ENCODE measurements at places on chromosomes 6 and 20.

DNA sequence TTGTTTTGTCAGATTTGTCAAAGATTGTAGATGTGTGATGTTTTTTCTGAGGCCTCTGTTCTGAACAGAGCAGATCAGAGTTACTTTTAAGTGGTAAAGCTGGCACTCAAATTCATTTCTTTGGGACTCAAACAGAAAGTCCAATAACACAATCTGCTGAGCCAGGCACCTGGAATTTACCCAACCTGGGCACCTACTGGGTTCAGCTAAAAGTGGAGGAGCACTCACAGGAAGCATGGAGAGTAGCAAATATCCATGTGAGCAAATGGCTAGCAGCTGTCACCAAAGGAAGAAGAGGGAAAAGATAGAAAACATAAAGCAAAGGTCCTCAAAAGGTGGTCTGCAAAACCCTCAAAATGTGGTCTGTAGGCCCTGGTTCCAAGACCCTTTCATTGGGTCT lies 116.8 kb downstream of the FIG4 start:
- DNase-seq: no peak

GRCh38 chr20:60206259-60206658 lies 248.0 kb downstream of the CDH26 start:
- no peak for DNase-seq

DNA sequence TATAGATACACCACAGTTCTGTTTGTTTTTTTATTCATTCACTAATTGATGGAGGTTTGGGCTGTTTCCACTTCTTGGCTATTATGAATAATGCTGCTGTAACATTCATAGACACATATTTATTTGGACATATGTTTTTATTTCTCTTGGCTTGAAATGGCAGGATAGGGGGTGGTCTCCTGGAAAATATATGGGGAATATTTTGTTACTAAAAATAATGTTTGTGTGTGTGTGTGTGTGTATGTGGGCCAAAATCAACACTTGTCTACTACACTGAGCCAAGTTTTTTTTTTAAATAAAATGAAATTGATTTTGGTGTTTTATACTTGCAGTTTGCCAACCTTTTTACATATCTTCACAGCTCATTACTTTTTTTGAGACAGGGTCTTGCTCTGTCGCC lies 264.4 kb upstream of the SULF2 start:
- no peak for DNase-seq

- no peak for DNase-seq
Observed at GRCh38 chr20:32975698-32976674, 28.2 kb downstream of the SUN5 start.

GRCh38 chr6:18509871-18510643 lies 122.9 kb downstream of the RNF144B start:
- peak; percentile 51 for DNase-seq

GRCh38 chr6:157755746-157756411 lies 67.2 kb upstream of the SNX9 start:
- no peak for DNase-seq

- DNase-seq: no peak
Observed at GRCh38 chr6:128071212-128071611, 170.4 kb upstream of the THEMIS start.

DNA sequence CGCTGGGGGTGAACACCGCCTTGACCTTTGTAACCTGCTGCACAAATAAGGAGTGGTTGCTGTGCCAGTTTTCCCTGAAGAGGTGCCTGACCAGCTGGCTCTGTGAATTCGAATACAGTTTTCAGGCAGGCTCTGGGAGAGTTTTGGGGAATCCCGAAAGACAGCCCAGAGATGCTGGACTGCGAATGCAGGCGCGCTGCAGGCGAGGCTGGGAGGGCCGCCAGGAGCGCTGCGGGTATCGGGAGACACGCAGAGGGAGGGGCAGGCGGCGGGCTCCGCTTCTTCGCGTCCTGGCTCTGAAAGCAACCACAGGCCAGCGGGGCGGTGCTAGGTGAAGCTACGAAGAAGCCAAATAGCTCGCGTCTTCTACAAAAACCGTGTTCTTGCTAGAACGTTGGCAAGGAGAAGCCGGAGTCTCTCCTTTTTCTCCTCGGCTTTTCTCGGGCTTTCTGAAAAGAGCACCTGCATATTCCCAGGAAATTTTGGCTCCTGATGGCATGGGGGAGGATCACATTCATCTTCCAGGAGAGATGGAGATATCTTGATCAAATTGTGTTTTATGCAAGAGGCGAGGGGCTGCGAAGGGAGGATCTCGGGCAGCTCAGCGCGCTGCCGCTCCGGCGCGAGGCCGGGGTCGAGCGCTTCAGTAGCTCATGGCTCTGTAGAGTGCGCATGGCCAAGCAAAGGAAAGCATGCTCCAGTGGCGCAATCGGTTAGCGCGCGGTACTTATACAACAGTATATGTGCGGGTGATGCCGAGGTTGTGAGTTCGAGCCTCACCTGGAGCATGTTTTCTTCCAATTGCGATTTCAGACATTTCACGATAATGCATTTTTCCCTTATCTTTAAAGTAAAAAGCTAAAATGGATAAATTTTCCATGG lies 158.1 kb upstream of the ZNF184 start:
- DNase-seq: no peak

DNA sequence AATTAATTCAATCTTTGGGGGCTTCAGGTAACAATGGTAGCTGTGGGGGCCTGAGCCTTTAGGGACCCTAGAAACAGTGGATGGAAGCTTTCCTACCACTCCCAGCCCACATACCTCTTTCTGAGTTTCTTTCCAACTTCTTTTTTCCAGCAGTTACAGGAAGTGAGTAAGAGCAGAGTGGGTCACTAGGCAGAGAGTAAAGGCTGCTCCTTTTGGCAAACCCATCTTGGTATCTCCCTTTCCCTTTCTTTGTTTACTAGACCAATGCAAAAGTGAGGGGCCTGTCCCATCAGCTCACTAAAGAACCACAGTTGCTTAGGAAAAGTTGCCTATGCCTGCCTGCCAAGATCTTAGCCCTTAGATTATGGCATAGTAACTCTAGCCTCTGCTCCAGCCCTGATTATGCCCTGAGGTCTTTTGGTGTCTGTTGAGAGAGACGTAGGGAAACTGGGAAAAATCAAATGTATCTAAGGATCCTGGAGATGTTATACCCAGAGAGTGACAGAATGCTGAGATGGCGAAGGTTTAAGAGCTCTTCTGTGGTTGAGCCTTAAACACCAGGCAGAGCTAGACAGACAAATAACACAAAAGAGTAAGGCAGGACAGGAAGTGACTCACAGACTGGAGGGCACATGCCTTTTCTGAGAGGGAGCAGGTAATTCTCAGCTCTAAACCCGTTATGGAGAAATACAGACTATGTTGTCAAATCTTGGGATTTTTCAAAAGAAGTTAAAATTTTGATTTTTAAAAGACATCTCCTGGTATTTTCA lies 31.3 kb downstream of the TRMT6 start:
- peak; percentile 43 for DNase-seq

DNA sequence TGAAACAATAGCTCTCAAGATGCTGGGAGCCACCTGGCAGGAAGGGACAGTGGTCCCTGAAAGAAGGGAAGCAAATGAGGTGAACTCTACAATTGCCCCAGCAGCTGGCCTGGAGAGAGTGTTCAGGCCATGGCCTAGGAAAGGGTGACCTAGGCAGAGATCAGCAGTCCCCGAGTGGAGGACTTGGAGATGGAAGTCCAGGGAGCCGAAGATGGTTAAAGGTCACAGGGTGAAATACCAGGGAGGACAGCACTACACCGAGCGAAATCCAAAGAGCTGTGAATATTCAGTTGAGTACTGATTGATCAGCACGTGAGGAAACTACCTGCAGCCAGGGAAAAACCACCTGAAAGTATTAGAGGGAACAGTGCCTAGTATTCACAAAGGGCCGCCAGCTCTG lies 133.1 kb downstream of the HIVEP2 start:
- DNase-seq: no peak

DNA sequence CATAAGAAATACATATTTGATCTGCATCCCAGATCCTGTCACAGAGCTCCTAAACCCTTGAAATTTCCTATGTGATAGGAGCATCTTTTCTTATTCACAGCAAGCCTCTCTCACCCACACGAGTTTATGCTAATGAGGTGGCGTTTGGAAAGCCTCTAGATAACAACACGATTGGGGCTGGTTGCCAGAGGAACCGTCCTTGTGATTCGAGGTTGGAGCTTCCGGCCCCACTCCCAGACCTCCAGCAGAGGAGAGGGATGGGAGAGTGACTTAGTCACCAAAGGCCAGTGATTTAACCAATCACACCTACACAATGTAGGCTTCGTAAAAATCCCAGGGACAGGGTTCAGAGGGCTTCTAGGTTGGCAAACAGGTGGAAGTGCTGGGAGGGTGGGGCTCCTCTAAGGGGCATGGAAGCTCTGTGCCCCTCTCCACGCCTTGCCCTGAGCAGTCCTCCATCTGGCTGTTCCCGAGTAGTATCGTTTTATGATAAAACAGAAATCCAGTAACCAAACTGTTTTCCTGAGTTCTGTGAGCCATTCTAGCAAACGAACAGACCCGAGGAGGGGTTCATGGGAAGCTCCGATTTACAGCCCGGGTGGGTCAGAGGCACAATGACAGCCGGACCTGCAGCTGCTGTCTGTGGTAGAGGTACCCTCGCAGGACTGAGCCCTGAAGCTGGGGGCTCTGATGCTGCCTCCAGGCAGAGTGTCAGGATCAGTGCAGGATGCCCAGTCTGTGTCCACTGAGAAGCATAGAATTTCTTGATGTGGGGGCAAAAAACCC lies 238.1 kb upstream of the ARID1B start:
- no peak for DNase-seq

- DNase-seq: no peak
Observed at GRCh38 chr6:44935693-44936300, 392.3 kb upstream of the RUNX2 start.

DNA sequence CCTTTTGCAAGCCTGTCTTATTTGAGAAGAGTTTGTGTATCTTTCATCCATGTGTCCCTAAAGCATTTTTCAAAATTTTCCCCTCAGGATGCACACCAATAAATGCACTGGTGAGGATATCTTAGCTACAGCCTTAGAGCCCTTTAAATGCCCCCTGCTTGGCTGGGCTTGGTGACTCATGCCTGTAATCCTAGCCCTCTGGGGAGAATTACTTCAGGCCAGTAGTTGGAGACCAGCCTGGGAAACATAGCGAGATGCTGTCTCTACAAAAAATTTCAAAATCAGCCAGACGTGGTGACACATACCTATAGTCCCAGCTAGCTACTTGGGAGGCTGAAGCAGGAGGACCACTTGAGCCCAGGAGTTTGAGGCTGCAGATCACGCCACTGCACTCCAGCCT lies 33.8 kb upstream of the PLCB4 start:
- no peak for DNase-seq

DNA sequence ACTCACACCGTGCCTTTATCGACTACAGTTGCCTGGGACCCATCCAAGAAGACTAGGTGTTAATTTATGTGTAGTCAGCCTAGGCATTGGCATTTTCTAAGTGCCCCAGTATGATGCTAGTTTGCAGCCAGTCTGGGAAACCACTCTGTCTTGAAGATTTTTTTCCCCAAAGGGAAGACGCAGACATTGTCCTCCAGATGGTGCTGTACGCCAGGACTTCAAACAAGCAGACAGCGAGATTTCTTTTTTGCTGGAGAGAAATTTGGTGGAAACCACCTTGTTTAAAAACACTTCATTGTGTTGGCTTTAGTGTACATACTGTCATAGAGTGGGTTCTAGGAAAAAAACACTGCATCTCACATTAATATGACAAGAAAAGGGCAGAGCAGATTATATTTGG lies 30.0 kb downstream of the ALDH5A1 start:
- DNase-seq: no peak

GRCh38 chr6:3426927-3427686 lies 29.7 kb downstream of the SLC22A23 start:
- no peak for DNase-seq

GRCh38 chr6:136076496-136076895 lies 173.6 kb downstream of the MTFR2 start:
- no peak for DNase-seq

GRCh38 chr6:164612751-164613150 lies 696.7 kb downstream of the C6orf118 start:
- DNase-seq: no peak

DNA sequence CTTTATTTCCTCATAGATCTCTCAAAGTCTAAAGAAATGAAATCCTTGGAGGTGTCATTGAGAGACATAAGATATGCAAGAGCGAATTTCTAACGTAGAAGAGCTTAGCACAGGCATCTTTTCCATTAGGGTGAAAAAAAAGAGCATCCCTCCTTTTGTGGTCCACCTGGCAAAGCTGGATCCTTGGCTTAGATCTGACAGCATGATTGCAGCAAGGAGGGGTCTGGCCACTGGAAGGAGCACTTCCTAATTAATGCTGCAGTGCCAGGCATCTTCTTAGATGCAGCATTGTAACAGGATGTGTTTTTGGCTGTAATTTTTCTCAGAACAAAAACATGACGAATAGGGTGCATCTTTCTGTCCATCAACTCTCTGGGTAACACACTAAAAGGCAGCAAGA lies 60.1 kb upstream of the TFAP2D start:
- no peak for DNase-seq

DNA sequence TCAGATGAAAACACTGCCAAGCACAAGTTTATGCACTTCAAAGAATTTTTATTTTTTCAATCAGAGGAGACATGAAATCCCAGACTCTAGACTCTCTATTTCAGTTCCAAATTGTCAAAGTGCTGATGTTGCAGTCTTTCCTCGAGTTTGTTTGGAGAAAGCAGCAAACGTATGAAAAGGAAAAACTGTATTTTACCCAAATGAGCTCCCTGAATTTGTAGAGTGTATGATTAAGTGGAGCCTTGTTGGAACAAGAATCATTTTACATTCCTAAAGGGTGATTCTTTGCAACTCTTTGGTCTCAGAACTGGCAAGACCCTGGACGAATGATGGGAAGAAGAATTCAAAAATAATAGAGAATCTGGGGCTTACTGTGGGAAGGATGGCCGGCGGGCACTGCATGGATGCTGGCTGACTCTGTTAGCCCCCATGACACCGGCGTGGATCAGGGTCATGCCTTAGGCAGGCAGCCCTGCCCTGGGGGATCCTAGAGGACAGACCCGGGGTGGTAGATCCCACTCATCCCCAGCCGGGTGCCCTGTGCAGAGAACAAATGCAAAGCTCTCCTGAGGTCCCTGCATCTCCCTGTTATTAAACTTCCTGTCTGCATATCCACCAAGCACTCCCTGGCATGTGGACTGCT lies 207.4 kb downstream of the FNDC1 start:
- no peak for DNase-seq

DNA sequence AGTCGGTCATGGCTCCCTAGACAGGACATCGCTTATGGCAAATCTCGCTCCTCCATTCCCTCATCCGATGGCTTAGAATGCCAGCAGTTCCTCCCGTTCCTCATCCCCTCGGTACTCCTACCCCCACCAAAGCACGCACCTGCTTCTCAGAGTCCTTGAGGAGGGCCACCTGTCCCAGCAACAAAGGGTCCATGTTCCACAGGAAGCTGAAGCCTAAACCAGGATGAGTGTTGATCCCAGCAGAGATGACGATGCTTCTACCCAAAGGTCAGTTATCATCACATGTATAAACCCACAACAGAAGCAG lies 111.2 kb downstream of the THBS2 start:
- no peak for DNase-seq

GRCh38 chr20:60327971-60328660 lies 369.9 kb downstream of the CDH26 start:
- no peak for DNase-seq
